ENCODE measurements at places on chromosomes 5 and 9.
A peak's percentile ranks its signal among the peaks of the same experiment; 100 is the strongest.

DNA sequence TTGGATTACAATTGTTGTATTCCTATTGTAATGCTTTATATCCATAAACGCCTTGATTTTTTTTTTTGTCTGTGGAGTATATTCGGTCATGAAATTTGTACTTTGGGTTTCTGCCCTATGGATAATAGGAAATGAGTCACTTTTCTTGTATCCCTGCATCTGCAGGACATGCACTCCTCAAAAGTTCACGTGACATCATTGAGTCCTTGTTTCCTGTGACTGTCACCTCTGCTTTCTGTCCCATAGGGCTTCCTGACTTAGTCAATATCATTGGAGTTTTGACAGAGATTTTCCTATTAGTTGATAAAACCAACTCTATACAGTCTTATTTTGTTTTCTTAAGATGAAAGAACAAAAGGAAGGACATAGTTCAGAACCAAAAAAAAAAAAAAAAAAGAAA lies 356.3 kb downstream of the MAT2B start:
- DNase-seq = peak; percentile 79

- DNase-seq = no peak
These were observed 36.4 kb downstream of the PARP8 start for GRCh38 chr5:50702615-50703366.

- DNase-seq = no peak
These were observed 2.7 kb upstream of the LCN12 start for GRCh38 chr9:136949239-136949816.

- DNase-seq = no peak
These were observed 57.2 kb upstream of the SSBP2 start for GRCh38 chr5:81808106-81808505.

- DNase-seq = no peak
These were observed 135.3 kb upstream of the EPB41L4A start for GRCh38 chr5:112554101-112554977.

DNA sequence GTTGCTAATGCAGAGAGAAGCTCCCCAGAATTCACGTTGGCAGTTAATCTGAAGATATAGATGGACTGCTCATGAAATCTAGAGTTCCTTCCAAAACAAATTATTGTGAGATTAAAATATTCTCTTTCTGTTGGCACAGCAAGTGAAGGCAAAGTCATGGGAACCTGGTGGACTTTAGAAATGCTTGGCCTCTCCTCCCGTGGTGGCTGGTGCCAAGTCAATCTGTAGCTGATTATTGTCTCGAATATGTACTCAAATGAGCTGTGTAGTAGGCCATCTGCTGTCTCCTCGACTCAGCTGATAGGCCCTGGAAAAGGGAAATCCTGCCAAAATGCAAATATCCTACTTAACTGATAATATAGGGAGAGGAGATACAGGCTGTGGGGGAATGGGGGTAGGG lies 69.3 kb downstream of the DAPK1 start:
- no peak for DNase-seq

- no peak for DNase-seq
These were observed 106.3 kb upstream of the ZNF366 start for GRCh38 chr5:72613515-72613914.

- DNase-seq = no peak
These were observed 173.5 kb upstream of the NREP start for GRCh38 chr5:111930449-111930848.

- DNase-seq = no peak
These were observed 47.0 kb upstream of the EGFLAM start for GRCh38 chr5:38211354-38211710.

DNA sequence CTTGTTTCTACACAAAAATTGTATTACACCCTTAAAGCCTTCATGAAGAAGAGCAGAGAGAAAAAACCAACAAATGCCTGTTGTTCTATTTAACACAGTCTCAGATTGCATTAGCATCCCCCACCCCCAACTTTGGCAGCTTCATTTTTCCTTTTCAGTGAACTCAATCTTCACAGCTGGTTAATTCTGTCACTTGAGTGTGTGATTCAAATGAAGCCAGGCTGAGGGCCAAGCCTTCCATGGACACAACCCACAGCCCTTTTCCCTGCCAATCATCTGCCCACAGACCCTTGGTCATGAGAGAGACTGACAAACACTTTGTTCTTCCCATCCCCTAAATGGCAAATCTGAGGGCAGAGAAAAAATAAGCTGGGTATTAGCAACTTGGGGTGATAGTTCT lies 217.5 kb upstream of the NMUR2 start:
- no peak for DNase-seq

GRCh38 chr9:133995012-133995896 lies 3.1 kb upstream of the VAV2 start:
- DNase-seq = no peak

- DNase-seq = no peak
These were observed 29.7 kb downstream of the C9orf85 start for GRCh38 chr9:71941060-71941568.

- no peak for DNase-seq
These were observed 2318.6 kb upstream of the ACO1 start for GRCh38 chr9:30065888-30066287.

- DNase-seq = no peak
These were observed 190.8 kb upstream of the SEMA6A start for GRCh38 chr5:116765441-116765840.

- no peak for DNase-seq
These were observed 23.2 kb upstream of the RNF20 start for GRCh38 chr9:101510459-101510858.

DNA sequence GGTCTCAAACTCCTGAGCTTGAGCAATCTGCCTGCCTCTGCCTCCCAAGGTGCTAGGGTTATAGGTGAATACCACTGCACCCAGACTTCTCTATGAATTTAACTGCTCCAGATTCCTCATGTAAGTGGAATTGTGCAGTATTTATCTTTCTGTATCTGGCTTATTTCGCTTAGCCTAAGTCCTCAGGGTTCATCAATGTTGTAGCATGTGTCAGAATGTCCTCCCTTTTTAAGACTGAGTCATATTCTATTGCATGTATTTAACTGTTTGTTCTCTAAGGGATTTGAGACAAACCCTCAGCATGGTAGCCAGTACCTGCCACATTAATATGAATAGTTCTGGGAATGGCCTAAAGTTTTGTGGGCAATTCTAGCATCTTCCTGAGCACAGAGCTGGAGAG lies 53.9 kb upstream of the TUT7 start:
- no peak for DNase-seq
